ENCODE measurements at places on chromosomes 6 and 20.
A peak's percentile ranks its signal among the peaks of the same experiment; 100 is the strongest.

DNA sequence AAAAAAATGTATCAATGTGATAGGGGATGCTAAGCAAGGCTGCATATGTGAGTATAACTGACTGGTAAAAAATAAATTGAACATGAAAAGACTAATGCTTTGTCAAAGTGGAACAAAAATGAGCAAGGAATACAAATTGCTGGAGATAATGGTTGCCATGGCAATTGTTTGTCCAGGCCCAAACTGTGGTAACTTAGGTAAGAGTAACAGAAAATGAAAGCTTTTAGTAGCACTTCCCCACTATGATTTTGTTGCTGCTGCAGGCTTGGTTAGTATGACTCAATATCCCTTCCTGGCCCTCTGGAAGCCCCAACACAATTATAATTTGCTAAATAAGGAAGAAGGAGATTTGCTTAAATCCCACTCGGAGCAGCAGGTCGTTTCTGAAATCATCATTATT is 577.1 kb downstream of the DOK5 start:
- H3K27ac ChIP-seq, result no peak overlapping the region
- no peak for DNase-seq
- no peaks in the 10 kb centered on the region for H3K36me3 ChIP-seq

GRCh38 chr6:113873043-113873667 is 16.0 kb downstream of the MARCKS start:
- peaks cover 23% of the 10 kb centered on the region for H3K4me1 ChIP-seq
- H3K36me3 ChIP-seq, result no peaks in the 10 kb centered on the region
- no peak overlapping the region for H3K4me3 ChIP-seq
- no peak overlapping the region for H3K27ac ChIP-seq
- DNase-seq, result no peak

DNA sequence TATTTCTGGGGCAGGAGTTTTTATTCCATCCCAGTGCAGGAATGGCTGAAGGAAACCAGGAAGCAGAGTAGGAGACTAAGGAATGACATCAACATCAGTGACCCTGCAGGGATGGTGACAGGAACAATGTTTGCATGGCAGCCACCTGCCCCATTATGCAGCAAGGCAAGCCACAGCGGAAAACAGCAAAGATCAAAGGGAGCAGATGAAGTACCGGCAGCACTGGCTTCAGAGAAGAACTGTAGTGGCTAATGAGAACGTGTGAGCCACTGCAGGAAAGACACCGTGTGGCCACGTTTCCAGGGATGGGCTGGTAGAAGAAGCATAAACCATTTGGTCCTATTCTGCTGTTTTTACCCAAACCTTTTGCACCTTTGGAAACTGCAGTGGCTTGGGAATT is 52.9 kb upstream of the TAB2 start:
- no peaks in the 10 kb centered on the region for H3K36me3 ChIP-seq
- H3K27ac ChIP-seq, result no peak overlapping the region
- no peak for DNase-seq
- H3K27me3 ChIP-seq, result no peaks in the 10 kb centered on the region
- H3K4me3 ChIP-seq, result no peak overlapping the region

GRCh38 chr6:24898676-24899075 is 37.1 kb downstream of the RIPOR2 start:
- no peak for DNase-seq
- no peaks in the 10 kb centered on the region for H3K27me3 ChIP-seq
- H3K4me3 ChIP-seq, result no peak overlapping the region
- H3K36me3 ChIP-seq, result no peaks in the 10 kb centered on the region
- no peaks in the 10 kb centered on the region for H3K4me1 ChIP-seq

GRCh38 chr20:43508106-43508505 is 609 bp downstream of the L3MBTL1 start:
- H3K36me3 ChIP-seq, result no peaks in the 10 kb centered on the region
- H3K4me3 ChIP-seq, result peak overlapping the region; percentile 35
- no peak for DNase-seq

- no peak overlapping the region for H3K4me3 ChIP-seq
- no peaks in the 10 kb centered on the region for H3K27me3 ChIP-seq
- H3K4me1 ChIP-seq, result no peaks in the 10 kb centered on the region
- DNase-seq, result no peak
- H3K36me3 ChIP-seq, result no peaks in the 10 kb centered on the region
Observed at GRCh38 chr6:1423578-1423977, 34.2 kb downstream of the FOXF2 start.
